ENCODE measurements at places on chromosomes 3 and 15.

GRCh38 chr15:46956456-46956855, 760.8 kb upstream of the SEMA6D start:
- DNase-seq, result no peak

DNA sequence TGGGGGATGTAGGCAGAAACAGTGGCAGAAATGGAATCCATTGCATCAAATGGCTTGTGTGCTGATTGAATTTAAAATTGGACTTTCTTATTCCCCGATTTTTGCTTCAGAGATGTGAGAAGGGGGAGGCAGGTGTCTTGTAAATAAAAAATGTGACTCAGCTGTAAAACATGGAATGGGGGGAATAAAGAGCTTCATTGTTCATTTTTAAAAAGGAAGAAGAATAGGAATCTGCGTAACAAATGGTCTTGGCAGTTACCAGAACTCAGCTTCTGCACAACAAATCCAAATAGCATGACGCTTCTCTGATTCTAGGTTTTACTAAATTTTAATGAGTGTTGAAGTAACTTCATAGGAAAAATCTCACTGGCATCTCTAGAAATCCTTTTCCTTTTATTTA, 323.9 kb upstream of the GBE1 start:
- no peak for DNase-seq

DNA sequence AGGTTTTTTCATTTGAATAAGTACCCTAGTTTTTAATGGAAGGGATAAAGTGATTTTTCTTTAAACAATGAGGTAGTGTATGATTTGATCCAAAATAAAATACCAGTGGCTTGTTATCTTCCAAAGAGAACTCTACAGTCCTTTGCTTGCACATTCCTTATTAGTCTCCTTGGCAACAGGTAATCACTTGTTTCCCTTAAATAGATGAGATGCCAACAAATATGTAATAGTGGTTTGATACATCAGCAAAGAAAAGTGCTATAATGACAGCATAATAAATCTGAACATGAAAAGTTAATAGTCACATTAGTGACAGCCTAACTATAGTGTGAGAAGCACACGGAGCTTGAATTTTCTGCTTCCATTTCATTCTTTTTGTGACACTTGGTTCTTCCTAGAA, 360.2 kb downstream of the ZNF385D start:
- no peak for DNase-seq

- DNase-seq, result peak; percentile 49
Observed at GRCh38 chr15:40506964-40507571, 36.3 kb downstream of the CHST14 start.

DNA sequence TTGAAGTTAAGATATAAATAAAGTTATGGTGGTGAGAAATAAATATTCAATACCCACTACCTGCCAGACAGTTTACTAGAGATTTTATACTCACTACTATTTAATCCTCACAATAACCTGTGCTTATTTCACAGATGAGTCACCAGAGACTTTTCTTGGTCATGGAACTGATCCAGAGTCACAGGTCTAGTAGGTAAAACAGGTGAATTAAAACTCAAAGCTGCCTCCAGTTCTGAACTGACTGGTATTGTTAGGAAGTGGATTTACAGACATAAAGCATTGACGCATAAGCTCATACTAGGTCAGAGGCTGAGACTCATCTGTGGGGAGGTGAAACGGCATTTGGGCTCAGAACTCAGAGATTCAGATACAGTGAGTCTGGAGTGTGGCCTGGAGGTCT, 1009.9 kb downstream of the AGBL1 start:
- DNase-seq, result no peak

- DNase-seq, result no peak
Observed at GRCh38 chr3:15427981-15428380, 583 bp downstream of the EAF1 start.

DNA sequence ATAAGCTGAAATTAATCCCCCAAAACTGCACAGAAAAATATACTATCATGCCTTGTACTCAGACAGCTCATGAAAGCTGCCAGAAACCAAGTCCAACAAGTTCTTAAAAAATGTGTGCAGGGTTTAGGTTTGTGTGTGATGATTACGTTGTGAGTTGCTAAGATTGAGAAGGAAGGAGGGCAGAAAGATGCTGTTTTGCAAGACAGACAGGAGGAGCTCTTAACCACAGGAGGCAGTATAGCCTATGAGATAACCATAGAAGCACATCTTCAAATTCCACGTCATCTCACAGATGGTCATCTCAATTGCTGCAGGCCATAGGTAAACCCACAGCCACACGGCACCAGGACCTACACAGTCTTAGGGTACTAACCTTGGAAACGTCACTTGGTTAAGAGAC, 191.9 kb downstream of the STT3B start:
- no peak for DNase-seq

DNA sequence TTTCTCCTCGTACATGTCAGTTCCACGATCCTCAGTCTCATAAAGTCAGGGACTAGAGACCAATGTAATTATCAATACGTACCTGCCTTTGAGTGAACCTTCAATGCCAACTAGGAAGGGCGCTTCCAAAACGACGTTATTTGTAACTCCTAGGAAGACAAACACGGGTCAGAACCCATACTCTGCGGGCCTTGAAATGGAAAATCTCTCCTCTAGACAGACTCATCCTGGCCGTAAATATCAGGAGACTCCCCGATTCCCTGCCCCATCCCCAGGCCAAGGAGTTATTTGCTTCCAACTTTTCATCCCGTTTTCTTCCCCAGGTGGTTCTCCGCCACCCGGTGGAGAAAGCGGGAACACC, 578 bp downstream of the OIP5 start:
- DNase-seq, result no peak

GRCh38 chr3:149579838-149580542, 77.8 kb downstream of the WWTR1 start:
- no peak for DNase-seq

- no peak for DNase-seq
Observed at GRCh38 chr3:137294839-137295238, 337.1 kb downstream of the IL20RB start.

DNA sequence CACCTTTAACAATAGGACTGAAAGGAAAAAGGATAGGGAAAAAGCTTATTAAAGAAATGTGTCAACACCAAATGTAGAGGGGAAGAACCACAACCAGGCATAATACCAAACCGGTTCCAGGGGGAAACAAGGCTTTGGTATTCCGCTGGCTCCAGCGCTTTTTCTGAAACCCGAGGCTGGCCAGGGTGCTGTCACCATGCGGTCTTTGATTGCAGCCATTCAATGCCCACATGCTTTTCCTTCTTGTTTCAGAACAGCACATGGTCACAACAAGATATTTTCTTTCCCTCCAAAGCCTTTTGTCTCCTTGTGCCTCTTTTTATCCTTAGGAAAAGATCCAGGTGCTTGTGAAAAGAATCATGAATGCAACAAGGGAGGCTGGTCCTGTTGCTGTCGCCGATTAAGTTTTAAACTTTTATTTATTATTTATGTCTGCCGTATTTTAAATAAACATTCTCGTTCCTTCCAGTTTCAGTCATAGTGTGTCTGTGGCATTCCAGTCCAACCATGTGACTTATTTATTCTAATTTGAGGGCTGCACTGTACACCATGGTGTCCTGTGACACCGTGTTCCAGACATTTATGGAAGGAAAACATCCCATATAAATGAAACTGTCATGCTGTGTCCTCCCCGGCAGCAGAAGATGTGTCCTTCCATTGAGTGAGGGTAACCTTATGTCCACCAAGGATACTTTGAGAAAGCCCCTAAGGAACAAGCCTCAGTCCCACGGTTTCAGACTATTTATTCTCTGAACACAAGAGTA, 41.1 kb downstream of the CCK start:
- DNase-seq, result no peak

DNA sequence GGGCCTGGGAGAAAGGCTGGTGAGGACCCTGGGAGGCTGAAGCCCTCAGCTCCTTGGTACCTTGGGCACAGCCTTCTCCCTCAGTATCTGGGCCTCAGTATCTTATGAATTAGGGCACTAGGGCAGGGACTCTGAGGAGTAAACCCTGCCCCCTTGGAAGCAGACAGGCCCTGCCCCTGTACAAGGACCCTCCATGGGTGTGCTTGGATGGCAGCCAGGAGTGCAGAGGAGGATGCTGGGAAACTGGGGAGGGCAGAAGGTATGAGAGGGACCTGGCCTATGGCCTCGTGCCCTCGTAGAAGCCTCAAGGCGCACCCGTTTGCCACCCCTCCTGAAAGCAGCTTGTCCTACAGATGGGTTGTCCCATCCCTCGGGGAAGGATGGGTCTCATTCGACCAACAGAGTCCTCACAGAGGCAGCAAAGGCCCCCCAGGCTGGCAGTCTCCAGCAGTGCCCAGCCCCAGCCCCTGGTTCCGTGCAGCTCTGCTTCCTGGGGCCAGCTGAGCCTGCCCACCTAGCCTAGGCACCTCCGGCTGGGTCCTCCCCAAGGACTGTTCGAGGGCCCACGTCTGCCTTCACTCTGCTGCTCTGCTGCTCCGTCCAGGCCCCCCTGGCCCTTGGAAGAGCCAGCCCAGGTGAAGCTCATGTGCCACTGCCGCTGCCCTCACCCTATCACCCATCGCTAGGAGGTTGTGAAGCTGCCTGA, 15.3 kb upstream of the SEMA3F start:
- no peak for DNase-seq

GRCh38 chr3:9946112-9947024, 5.8 kb downstream of the PRRT3 start:
- DNase-seq, result peak; percentile 64

GRCh38 chr15:71072423-71072822, 42.8 kb upstream of the THSD4 start:
- DNase-seq, result no peak

- no peak for DNase-seq
Observed at GRCh38 chr3:127949446-127950055, 34.5 kb downstream of the KBTBD12 start.

DNA sequence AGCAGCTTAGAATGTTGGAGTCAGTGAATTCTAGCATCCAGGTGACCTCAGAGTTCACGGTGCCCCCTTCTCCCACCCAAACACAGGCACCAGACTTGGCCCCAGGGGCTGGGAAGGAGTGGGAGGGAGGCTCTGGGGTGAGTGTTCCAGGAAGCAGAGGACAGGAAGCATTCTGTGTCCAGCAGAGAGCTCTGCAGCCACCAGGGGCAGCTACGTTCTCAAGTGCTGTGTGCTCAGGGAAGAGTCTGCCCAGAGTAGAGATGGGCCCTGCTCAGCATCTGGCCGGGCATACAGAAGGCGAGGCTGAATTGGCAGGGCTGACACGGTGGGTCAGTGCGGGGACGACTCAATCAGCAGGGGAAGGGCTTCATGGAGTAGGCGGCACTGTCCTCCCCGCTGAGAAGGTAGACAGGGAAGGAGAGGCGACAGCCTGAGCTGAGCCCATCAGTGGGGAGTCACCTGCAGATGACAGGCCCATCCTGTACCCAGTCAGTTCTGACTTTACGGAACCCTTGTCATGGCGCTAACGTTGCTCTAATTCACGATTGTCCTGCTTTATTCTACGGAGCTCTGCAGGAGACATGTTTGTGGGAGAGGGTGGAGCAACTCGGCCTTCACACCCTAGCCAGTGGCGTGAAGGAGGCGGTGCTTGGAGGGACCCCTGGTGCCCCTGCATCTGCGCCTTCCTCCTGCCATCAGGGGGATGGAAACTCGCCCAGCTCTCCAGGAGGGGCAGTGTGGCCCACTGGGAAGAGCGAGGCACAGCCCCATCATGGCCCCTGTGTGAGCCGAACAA, 82.2 kb downstream of the C3orf70 start:
- DNase-seq, result peak; percentile 14

DNA sequence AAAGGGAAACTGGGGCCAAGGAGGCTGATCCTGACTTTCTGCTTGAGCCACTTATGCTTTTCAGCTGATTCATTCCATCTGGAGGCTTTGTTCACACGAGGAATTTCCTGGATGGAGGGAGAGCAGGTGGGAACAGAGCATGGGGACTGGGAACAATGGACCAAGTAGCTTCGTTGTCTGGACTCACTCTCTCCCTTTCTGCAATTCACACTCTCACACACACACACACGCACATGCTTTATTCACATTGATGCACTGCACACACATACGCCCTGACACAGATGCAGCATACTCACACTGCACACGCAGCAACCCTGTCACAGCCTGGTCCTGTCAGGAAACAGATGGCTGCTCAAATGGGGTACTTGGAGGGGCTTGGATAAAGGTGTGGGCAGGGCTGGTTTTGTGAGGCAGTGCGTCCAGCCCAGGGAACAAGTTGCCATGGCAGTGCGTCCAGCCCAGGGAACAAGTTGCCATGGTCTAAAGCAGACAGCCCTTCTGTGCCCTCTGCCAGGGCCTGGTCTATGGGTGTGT, 19.8 kb upstream of the CHCHD6 start:
- no peak for DNase-seq

GRCh38 chr3:99799422-99799821, 18.2 kb upstream of the CMSS1 start:
- no peak for DNase-seq

DNA sequence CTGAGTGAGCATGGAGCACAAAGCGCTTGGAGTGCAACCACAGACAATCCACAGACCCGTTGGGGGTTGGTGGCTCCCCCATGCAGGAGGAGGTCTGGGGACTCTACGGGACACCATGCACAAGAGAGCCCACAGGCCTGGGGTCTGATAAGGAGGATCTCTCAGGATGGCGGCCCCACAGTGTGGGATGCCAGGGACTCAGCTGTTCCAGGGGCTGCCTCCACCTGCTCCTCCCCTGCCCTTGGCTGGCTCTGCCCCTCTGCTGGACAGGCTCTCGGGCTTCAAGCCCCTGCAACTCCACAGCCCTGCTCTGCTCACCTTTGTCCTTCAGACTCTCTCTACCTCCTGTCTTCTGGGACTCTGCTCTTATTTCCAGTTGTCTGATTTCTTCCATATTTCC, 184.5 kb upstream of the CHRNA7 start:
- no peak for DNase-seq

DNA sequence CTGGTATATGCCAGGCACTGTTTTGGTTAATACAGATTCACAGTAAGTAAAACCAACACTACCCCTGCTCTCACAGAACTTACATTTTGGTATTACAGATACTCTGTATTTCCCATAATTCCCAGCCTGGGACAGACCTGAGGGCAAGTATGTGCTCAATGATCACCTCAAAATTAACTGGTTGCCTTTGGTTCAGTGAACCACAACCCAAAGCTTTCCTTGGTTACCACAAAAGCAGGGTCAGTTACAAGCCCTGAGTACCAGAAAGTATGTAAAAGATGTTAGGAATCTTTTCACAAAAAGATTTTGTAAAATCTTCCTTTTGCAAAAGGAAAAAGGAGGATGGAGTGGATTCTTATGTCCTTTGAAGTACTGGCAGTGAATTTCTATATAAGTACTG, 72.2 kb upstream of the GUCA1C start:
- no peak for DNase-seq

- no peak for DNase-seq
Observed at GRCh38 chr3:15159501-15160136, 46.4 kb upstream of the CAPN7 start.

DNA sequence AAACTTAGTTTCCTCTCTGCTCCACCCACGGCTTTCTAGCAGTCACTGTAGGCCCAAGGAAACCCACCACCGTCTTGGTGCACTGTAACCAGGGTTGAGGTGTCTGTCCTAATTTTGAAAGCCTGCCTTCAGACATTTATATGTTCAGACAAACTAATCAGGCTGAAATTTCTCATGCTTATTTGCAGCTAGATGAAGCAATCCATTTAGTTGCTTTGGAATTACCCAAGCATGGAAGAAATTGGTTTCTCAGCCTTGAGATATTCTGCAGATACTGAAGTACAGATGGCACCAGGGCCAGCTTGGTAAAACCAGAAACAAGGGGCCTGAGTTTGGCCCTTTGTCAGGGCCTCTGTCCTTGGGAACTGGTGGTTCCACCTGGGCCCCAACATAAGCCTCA, 105.4 kb downstream of the CACNA1D start:
- DNase-seq, result no peak

- no peak for DNase-seq
Observed at GRCh38 chr3:23573827-23574226, 231.9 kb upstream of the UBE2E1 start.

GRCh38 chr3:1506090-1506489, 413.3 kb downstream of the CNTN6 start:
- no peak for DNase-seq

Data from SHP77 treated with DMSO at 0.1 percent for 48 hours (cell line).